ENCODE measurements at places on chromosomes 5 and 9.

- peak; percentile 23 for DNase-seq
Observed at GRCh38 chr9:76592091-76592973, 133.3 kb downstream of the GCNT1 start.

DNA sequence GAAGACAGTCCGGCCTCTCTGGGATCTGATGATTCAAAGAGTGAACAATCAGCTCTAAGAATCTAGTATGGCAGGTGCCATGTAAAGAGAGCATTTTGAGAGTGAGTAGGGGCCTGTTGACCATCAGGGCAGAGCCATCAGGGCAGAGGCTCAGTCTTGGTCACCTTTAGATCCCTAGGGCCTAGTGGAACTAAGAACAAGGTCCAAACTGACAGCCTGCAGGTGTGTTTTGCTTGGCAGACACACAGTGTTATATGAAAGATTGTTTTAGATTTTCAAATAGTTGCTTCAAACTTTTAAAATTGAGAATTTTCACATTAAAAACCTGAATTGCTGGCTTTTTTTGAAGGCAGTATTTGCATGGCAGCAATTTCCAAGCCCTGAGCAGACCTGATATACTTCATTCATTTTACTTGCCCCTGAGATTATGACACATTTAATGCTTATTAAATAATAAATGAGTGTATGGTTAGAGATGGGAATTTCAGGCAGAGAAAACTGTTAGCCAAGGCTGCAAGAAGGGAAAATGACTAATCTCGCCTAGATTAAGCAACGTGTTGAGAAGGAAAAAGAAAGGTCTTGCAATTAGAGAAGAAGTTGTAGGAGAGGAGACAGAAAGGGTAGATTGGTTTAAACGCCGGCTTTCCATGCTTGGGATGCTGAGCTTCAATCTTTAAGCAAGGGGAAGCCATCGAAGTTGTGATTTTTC lies 279.6 kb downstream of the ARRDC3 start:
- no peak for DNase-seq

DNA sequence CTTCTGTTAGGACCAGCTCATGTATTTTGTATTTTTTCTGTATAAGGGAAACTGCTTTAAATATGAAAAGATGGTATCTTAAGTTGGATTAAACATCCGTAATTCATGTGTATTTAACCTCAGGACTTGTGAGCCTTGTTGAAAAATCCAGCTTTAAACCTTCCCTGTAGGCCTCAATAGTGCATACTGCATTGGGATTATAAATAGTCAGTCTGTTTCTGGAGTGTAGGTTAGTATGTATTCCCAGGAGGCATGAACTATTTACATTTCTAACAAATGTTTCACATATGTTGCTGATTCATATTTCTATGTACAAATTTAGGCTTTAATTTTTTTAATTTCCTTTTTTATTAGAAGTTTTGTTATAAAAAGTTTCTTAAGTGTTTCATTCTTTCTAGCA lies 137.9 kb upstream of the GRHPR start:
- no peak for DNase-seq

DNA sequence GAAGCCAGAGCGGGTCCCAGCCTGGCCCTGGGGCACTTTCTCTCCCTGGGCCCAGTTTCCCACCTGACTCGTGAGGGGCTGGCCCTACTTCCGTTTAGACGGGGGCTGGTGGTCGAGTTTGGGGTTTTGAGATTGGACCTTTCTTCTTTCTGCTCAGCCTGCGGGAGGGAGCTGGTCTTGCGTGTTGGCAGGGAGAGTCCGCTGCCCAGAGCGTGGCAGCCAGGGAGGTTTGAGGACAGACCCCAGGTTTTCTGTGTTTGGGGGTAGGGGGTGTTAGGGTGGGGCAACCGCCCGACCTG lies 6.0 kb upstream of the PITX1 start:
- no peak for DNase-seq

- peak; percentile 62 for DNase-seq
Observed at GRCh38 chr9:129880654-129881546, 45.6 kb downstream of the USP20 start.

GRCh38 chr5:56129288-56129687 lies 103.8 kb downstream of the ANKRD55 start:
- DNase-seq, result no peak

GRCh38 chr5:17317473-17317872 lies 100.0 kb downstream of the BASP1 start:
- DNase-seq, result no peak

GRCh38 chr9:95171001-95171400 lies 146.5 kb downstream of the FANCC start:
- DNase-seq, result no peak

- DNase-seq, result no peak
Observed at GRCh38 chr5:103394676-103395075, 136.1 kb downstream of the MACIR start.

DNA sequence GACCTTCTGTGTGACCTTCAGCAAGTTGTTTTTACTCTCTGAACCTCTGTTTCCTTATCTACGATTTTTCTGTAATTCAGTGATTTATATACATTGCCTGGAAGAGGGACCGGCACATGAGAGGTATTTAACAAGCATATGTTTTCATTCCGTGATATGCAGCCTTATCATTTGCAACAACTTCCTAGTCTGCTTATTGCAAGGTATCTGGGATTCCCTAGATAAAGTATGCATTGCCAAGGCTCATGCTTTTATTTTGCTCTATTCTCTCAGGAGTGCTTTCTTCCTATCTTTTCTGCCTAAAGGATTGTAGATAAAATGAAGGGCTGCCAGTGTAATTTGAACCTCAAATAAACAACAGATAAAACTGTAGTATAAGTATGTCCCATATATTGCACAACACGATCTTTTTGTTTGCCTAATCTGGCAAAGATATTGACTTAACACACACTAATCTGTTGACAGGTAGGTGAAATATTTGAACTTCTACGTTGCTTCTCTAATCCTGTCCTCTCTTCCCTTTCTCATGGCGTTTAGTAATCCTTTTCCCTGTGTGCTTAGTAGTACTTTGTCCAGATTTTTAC lies 377.2 kb upstream of the TNC start:
- no peak for DNase-seq

- peak; percentile 82 for DNase-seq
Observed at GRCh38 chr5:122152266-122152900, 23.0 kb downstream of the ZNF474 start.

DNA sequence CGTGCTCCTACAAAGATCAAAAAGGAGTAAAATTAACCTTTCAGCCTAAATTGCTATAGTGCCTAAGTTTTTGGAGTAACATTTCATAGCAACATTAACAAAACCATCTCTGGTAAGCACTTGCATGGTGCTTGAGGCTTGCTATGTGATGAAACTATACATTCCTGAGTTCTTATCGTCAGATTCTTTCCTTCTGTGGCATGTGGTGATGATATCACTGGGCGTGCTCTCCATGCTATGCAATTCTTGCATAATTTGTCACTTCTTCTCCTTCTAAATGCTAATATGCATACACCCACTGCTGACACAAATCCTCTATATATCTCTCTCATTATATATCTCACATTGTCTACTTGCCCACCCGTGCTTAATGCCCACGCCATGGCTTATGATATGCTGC lies 2019.9 kb downstream of the MAT2B start:
- peak; percentile 34 for DNase-seq

- no peak for DNase-seq
Observed at GRCh38 chr5:54073131-54073530, 237.2 kb downstream of the ARL15 start.

DNA sequence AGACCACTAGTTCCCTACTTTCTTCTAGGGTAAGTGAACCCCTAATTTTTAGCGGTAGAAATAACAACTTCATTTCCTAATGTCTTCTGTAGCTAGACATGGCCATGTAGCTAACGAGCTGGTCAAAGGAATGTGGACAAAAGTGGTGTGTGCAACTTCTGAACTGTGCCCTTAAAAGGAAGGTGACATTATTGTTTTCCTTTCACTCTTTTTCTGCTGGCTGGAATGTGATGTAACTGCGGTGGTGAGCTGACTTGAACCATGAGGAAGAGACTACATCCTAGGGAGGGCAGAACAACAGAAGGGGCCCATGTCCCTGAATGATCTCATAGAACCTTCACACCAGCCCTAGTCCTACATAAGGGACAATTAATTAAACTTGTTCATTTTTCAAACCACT lies 1.3 kb upstream of the SNX2 start:
- DNase-seq, result no peak

- no peak for DNase-seq
Observed at GRCh38 chr9:75431375-75431774, 343.1 kb downstream of the OSTF1 start.

- no peak for DNase-seq
Observed at GRCh38 chr9:33140401-33141360, 26.5 kb downstream of the B4GALT1 start.

DNA sequence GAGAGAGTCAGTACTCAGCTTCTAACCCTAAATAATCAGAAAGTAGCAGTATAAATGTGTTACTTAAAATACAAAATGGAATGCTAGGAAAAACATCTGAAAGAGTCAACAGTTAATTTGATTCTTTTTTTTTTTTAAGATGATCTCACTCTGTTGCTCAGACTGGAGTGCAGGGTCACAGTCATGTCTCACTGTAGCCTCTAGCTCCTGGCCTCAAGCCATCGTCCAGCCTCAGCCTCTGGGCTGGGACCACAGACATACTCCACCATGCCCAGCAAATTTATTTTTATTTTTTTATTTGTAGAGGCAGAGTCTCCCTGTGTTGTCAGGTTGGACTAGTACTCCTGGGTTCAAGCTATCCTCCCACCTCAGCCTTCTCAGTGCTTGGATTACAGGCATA lies 424.9 kb downstream of the IRX2 start:
- no peak for DNase-seq

DNA sequence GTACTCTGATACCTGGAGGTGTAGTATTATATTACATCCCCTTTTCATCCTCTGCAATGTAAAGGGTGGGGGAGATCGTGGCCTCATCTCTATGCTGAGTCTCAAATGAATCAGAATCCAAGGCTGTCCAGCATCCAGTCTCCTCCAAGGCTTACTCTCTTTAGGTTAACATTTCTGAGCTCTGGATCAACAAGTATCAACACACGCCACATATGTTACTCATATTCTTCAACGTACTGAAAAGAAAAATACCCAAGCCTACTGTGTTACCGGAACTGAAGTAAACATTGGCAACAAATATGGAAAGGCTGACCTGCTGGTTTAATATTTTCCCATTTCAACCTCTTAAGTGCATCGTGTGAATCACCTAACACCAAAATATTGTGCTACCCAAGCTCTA lies 241.8 kb downstream of the GAS1 start:
- no peak for DNase-seq

DNA sequence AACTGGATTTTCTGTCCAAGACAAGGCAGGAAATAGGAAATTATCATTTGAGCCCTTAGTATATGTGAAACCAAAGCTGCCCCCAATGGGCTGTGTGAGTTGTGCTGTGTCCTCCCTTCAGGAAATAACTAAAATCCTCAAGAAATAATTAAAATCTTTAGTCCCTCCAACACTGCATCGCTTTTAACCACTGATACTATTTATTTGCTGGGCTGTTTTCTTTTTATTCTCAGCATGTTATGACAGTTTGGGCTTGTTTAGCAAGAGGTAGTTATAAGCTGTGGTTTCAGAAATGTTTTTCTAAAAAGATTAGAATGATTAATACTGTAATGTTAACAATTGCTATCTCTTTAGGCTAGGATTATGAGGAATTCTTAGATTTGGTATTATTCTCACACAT lies 187.0 kb upstream of the KCNN2 start:
- no peak for DNase-seq

- no peak for DNase-seq
Observed at GRCh38 chr9:92455217-92455616, 27.1 kb downstream of the ASPN start.

GRCh38 chr9:83267741-83268140 lies 204.8 kb upstream of the RASEF start:
- no peak for DNase-seq

DNA sequence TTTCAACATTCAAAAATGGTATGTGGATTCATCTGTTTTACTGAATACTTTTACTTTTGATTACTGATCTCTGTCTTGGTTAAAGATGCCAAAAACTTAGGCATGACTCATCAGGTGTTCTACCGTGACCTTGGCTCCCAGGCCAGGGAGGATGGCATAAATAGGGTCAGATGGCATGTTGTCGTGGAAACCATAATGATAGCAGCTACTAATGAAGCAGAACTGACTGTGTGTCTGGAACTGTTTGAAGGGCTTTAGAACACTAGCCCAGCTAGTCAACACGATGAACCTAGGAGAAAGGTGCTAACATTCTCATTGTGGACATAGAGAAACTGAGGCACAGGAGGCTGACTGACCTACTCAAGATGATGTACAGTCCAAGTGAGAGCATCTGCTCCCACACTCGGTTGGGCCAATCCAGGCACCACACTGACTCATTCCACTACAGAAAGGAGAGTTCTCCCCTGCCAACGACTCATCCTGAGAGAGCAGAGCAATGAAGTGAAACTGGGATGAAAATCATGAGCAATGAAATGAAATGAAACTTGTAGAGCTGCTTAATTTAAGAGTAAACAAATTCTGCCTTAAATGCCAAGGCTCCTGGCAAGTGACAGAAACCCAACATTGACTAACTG lies 116.0 kb downstream of the TENT4A start:
- no peak for DNase-seq

DNA sequence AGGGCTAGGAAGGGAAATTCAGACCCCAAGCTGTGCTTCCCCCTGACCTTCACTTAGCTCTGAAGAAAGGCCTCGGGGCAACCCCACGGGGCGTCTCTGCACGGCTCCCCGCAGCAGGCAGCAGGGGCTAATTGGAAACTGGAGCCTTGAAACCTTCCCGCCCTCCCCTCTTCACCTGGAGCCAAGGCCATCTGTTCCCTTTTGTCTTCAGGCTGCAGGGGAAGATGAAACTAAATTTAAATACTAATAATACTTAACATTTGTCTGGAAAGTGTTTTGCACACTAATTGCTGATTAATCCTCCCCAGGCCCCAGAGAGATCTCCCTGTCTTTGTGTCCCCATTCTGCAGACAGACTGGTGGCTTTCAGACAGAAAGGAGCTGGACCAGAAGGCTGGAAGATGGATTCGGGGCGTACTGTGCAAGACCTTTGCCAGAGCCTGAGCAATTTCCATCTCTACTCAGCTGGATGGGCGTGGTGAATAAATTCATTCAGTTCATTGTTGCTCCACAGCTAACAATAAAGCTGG lies 34.1 kb upstream of the CPLX2 start:
- no peak for DNase-seq
